ENCODE measurements at places on chromosomes 2 and 18.

GRCh38 chr2:165214093-165214492 is 10.2 kb upstream of the SCN3A start:
- no peak for DNase-seq

DNA sequence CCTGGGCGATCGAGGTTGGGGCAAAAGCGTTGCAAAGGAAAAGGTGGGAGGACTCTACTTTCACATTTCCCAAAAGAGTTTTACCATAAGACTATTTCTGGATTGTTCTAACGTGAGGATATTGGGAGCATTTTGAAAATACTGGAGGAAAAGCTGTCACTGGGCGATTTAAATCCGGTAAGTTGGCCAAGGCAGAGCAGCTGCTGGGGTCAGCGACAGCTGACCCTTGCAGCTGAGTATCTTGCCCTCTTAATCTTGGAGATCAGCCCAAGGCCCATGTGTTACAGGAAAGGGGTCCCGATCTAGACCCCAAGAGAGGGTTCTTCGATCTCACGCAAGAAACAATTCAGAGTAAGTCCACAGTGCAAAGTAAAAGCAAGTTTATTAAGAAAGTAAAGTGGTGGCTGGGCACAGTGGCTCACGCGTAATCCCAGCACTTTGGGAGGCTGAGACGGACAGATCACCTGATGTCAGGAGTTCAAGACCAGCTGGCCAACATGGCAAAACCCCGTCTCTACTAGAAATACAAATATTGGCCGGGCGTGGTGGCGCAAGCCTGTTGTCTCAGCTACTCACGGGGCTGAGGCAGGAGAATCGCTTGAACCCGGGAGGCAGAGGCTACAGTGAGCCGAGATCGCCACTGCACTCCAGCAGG is 964 bp upstream of the ST3GAL5 start:
- no peak for DNase-seq

GRCh38 chr18:59760619-59761600 is 63.7 kb upstream of the CCBE1 start:
- no peak for DNase-seq

GRCh38 chr2:29697181-29697580 is 224.2 kb downstream of the ALK start:
- no peak for DNase-seq

DNA sequence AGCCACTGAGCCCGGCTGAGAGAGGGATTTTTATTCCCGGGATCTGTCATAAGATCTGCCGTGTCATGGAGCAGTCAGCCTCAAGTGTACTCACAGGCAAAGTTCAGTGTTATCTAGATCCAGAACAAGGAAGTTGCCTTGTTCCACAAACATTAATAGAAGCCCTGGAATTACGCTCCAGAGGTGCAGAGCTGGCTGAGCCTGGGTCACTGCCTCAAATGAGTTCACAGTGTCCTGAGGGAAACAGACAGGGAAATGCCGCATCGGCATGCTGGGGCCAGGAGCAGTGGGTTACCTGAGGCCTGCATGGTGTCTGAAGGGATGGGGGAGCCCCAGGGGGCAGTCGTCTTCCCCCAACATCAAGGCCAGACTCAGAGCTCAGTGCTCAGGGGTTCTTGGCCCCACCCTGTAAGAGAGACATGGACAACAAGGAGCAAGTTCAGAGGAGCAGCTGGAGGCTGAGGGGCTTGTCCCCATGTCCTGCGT is 42.7 kb upstream of the ODC1 start:
- no peak for DNase-seq

- no peak for DNase-seq
These were observed 1.1 kb upstream of the CIDEA start for GRCh38 chr18:12253027-12253426.

GRCh38 chr18:74215863-74216262 is 67.5 kb downstream of the TIMM21 start:
- no peak for DNase-seq

- no peak for DNase-seq
These were observed 184.2 kb downstream of the NEDD4L start for GRCh38 chr18:58228176-58228575.

DNA sequence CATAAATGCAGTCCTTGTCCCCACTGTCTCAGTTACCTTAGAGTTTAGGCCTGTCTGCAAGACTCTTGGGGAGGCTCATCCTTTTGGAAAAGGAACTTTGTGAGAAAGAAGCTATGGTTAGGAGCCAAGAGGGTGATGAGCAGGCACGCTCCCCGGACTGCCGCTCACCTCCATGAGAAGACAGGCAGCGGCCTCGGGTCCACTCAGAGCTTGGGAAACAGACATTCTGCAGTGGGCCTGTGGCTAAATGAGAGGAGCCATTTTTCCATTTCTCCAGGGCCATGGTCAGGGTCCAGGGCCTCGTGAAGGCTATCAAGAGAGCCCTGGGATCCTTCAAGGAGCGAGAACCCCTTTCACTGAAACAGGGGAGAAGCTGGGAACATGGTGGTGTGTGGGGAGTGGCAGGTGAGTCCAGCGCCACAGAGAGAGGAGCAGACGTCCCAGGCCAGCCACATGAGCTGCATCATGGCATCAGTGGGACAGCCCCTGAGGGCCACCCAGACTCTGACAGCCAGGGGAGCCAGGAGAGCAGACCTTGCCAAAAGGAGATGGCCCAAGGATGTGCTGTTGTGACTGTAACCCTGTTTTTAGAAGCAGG is 4.0 kb upstream of the TEX51 start:
- no peak for DNase-seq

GRCh38 chr2:23824777-23825212 is 102.1 kb downstream of the ATAD2B start:
- no peak for DNase-seq

GRCh38 chr2:65877331-65878010 is 445.1 kb upstream of the SPRED2 start:
- DNase-seq: no peak

- DNase-seq: no peak
These were observed 106.4 kb downstream of the KCNH7 start for GRCh38 chr2:162731917-162732804.

DNA sequence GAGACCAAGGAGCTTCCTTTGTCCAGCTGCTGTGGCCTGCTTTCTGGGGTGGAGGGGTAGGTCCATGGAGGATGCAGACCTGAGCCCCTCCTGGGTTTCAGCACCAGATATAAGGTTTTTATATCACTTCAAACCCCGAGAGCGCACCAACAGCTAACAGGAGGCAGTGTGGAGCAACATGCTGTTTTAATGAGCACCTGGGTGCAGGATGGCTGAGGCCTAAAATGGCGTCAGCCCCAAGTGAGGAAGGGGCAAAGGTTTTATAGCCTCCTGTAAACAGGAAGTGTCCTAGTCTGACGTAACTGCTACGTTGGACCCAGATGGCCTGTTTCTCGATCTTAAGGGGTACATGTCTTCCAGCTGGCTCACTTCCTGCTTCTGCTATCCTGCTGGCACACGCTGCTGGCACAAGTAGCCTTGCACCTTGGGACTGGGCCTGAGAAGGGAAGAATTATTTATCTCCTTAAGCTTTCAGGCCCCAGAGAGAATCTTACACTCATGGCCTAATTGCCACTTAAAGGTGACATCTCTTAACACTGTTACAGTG is 11.4 kb upstream of the REG1B start:
- no peak for DNase-seq

GRCh38 chr2:218244204-218244603 is 16.6 kb upstream of the GPBAR1 start:
- no peak for DNase-seq

- no peak for DNase-seq
These were observed 4.8 kb downstream of the ANO7 start for GRCh38 chr2:241193271-241193670.

- no peak for DNase-seq
These were observed 62.7 kb downstream of the ACVR1 start for GRCh38 chr2:157813467-157813866.

GRCh38 chr2:152083202-152083875 is 15.5 kb downstream of the CACNB4 start:
- no peak for DNase-seq

- DNase-seq: no peak
These were observed 62.1 kb downstream of the RND3 start for GRCh38 chr2:150425121-150425955.

DNA sequence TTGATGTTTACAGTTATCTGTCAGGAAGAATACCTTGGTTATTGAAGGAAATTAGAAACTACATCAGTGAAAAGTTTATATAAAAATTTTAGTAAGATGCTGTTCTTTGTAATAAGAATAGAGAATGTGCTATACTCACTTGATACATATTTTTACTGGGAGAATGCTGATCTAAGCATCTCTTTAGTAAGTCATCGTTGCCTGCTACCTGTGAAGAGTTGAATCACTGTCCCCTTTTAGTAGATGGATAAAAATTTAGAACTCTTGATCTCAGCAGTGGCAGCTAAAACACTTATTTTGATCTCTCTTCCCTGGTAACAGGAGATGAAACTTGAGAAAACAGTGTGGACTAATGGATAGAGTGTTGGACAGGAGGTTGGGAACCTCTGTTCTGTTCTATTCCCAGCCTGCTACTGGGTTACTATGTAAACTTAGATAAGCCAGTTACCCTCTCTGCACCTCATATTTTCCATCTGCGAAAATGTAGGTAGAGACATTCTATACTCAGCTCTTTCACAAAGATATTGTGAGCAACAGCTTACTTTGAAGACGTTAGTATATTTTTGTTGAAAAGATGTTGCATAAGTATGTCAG is 100.3 kb downstream of the FEZ2 start:
- no peak for DNase-seq

- DNase-seq: no peak
These were observed 146.6 kb downstream of the PIEZO2 start for GRCh38 chr18:11002796-11003195.

DNA sequence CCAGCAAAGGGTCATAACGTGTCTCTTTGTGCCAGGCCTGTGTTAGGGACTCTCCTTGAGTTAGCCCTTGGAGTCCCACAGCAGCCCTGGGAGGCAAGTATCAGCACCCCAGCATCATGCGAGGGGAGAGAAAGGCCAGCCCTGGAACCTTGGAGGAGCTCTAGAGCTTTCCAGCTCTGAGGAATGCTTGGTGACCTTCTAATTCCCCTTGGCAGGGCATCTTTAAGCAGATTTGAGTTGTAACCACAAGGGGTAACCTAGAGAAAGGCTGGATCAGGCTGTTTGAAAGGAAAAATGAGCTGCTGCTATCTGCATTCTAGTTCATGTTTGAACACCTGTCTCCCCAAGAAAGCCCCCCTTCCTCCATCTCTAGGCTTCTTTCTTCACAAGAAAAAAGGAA is 23.8 kb upstream of the ODC1 start:
- no peak for DNase-seq

GRCh38 chr2:100302585-100302892 is 19.8 kb downstream of the LONRF2 start:
- no peak for DNase-seq

DNA sequence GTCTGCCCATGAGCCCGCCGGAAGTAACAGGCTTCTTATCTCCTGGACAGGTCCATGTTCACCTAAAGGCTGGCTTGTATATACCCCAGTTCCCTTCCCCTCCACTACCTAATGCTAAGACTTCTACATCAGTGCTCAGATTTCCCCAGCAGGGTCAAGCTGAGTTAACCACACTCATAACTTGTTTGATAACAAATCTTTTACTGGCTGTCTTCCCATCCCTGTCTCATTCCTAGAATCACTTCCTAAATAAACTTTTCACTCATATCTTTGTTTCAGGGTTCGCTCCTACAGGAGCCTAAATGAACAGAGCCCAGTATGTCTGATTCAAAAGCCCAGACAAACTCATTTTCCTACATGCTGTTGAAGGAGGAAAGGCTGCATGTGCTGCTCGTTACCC is 94.0 kb upstream of the SOX11 start:
- no peak for DNase-seq

DNA sequence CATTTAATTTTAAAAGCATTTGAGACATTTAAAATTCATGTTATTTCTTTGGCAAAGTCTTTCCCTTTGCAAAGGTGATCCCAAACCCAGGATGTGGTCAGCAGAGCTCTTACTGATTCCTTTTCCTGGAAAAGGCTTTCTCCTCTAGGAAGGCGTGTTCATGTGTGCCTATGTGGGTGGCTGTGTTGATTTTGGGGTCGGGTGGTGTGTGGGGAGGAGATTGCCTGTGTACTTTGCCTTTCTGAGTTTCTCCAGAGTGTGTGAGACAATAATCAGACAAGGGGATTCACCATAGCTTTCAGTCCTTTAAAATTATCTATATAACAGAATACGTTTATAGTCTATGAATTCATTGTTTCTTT is 173.2 kb downstream of the SOCS6 start:
- no peak for DNase-seq

- no peak for DNase-seq
These were observed 108.3 kb upstream of the SLC14A2 start for GRCh38 chr18:45506951-45507350.

DNA sequence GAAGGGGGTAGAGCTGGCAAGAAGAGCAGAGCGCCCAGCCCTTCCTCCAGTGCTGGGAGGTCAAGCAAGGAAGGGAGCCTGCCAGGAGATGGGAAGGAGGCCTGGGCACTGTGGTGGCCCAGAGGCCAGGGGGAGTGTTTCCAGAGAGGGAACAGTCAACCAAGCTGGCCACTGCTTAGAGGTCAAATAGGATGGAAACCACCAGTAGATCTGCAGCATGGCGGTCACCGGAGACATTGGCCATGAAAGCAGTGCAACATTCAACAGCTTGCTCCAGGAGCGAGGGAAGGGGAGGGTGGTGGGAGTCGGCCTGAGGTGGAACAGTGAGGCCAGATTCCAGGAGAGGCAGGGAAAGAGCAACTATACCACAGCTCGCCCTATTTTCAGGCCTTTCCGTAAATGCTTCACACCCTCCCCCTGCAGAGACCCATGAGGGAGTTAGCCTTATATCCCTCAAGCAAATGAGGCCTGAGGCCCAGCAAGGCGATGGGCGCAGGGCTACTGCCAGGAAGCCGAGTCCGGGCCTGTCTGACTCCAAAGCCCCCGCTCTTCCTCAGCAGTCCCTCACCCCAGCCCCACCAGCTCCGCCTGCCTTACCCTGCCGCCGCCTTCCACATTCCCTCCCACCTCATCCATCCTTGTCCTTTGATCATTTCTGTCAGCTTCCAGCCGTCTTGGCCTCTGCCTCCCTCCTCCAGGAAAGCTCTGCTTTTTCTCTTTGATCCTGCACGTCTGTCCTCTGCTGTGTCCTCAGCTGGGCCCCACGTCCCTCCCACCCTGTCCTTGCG is 17.0 kb downstream of the KCNK3 start:
- DNase-seq: no peak

- peak; percentile 79 for DNase-seq
These were observed 47.0 kb downstream of the SERTAD2 start for GRCh38 chr2:64606479-64607363.

GRCh38 chr2:1655461-1655860 is 88.9 kb downstream of the PXDN start:
- DNase-seq: no peak

DNA sequence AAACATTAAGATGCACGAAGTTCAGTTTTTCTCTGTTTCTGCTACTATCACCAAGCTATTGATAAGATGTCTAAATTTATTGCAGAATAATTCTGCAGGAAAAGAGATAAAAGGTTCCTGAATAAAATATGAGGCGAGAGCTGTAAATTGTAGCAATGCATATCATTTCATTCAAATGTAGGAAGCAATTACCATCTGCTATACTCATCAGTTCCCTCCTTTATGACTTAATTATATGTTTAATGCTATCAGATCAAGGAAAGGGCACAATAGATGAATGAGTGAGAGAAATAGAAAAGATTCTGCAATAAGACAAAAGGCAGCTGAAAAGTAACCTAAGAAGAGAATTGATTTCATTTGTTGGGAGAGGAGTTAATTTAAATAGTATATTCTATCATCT is 108.2 kb upstream of the GALNT5 start:
- DNase-seq: no peak

Data from activated T-cell treated with anti-CD3 and anti-CD28 coated beads, Interleukin-2, amount 50 U/mL, for 4 hours (primary cell).